ENCODE measurements at places on chromosomes 1 and 21. TPM values are rescaled to one million over a fixed set of nuclear protein-coding genes. Genes with fewer than 3 reads are reported as not detected.

GRCh38 chr1:24169286-24169685, 17.8 kb downstream of the IFNLR1 start:
- DNase-seq = no peak

DNA sequence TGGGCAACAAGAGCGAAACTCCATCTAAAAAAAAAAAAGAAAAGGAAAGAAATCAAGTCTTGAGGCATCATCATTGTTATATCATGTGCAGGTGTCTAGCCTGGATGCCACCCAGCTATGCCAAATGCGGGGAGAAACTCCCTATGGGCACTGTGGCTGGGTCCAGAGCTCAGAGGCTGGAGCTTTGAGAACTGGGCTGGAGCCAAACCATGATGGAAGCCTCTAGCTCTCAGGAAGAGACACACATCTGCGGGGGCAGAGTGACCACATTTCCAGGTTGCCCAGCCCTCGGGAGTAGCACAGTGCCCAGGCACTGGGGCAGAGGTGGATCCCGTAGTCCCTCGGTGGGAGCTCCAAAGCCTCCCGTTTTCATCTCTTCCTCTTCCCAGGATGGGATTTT, 58.9 kb downstream of the COL18A1 start:
- no peak for DNase-seq

DNA sequence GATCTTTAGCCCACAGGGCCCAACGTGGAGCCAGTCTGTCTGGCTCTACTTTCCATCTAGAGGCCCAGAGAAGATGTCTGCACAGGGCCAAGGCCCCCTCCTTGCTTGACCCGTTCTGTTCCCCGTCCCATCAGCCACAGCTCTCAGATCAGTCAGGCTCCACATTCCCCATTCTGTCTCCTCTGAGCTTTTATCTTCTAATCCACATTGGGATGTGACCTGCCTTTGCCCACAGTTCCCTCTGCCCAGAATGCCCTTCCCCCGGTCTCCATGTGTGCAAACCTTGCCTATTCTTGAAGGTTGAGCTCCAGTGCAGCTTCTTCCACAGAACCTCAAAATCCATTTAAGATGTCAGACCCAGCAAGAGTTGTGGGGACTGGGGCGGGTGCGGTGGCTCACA, 53.3 kb upstream of the WASF2 start:
- no peak for DNase-seq

GRCh38 chr1:60621368-60621851, 461.0 kb upstream of the NFIA start:
- no peak for DNase-seq

- no peak for DNase-seq
These were observed 29.6 kb downstream of the RGL1 start for GRCh38 chr1:183834568-183834967.

- DNase-seq = peak; percentile 89
These were observed 141.7 kb upstream of the HOOK1 start for GRCh38 chr1:59672851-59673572.

GRCh38 chr1:95262913-95263312, 28.9 kb downstream of the RWDD3 start:
- DNase-seq = no peak

- no peak for DNase-seq
These were observed 354.1 kb downstream of the SMYD3 start for GRCh38 chr1:246152986-246153431.

STIL gene
- 26.5 TPM for total RNA-seq

S1PR1 gene
- 2.4 TPM for total RNA-seq

DNA sequence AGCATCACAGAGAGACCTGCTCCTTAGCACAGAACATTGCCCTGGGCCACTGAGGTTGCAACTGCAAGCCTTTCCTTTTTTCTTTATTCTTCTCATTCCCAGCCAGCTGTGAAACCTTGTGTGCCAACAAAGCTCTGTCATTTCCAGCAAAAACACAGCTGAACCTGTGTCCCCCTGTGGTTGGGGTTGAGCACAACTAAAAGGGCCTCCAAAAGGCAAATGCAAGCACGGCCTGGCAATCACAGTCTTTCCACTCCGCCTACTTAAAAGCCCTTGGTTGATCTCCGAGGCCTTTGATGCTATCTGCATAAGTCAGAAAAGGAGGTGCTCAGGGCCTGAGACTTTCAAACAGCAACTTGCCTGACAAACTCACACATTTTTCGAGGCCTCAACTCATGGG, 32.7 kb downstream of the SUSD4 start:
- no peak for DNase-seq

DNA sequence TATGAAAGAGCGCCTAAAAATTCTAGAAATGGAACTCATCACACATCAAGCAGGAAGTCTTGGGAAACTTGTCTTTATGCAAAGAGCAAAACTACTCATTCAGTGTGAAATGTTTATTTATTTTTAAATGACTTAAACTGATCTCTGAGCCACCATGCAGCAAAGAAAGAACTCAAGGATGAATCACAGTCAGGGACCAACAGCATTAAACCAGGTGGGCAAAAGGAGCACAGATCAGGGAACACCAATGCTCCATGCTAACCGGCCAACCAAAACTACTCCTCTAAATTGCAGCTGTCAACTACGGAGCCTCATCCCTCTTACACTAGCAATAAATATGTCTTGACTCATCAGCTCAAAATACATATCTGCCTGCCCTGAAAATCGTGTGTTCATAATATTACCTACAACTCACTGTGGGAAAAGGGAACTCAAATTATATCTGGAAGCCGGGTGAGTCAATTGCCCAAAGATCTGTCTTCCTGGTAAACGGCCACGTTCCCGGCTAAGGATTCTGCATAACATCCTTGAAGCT, 129.2 kb downstream of the PTPN14 start:
- peak; percentile 99 for DNase-seq

FYB2 gene
- not detected for total RNA-seq

PPIH gene
- 47.6 TPM for total RNA-seq

DNA sequence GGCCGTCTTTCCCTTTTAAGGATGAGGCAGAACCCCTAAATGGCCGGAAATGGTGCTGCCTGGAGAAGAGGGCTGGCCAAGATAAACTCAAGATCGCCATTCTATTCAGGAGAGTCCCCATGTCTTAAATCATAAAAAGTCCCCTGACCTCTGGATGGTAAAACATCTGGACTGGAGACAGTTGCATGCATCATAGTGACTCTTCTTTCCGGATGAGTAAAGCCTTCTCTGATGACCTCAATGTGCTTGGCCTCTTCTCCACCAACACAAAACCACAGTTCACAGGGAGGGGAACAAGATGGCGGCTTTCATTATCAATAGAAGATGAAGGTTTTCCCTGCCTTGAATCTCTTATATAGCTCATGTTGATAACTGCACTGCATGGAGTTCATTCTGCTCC, 27.5 kb upstream of the H6PD start:
- peak; percentile 78 for DNase-seq

DNA sequence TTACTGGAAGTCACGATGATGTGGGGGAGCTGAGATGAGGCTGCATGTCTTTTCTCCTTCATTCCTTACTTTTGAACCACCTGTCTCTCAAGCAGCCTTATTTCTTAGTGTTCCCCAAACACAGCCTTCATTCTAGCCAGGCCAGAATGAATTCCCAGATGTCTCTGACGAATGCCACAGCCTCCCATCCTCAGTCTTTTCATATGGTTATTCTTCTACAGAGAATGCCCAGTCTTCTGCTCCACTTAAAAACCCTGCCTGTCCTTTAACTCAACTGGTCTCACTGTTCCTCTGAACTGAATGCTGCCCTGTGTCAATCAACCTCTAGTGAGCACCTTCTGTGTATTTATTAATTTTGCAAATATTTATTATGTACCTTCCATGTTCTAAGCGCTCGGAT, 156.2 kb downstream of the PLA2G4A start:
- DNase-seq = no peak

C1orf53 gene
- 11.1 TPM for total RNA-seq

WASF2 gene
- total RNA-seq = 31.0 TPM

- no peak for DNase-seq
These were observed 167.9 kb downstream of the TNFSF18 start for GRCh38 chr1:172882791-172883386.

WDR64 gene
- total RNA-seq = not detected

GRCh38 chr1:202588503-202589189, 121.6 kb downstream of the SYT2 start:
- DNase-seq = no peak

DNA sequence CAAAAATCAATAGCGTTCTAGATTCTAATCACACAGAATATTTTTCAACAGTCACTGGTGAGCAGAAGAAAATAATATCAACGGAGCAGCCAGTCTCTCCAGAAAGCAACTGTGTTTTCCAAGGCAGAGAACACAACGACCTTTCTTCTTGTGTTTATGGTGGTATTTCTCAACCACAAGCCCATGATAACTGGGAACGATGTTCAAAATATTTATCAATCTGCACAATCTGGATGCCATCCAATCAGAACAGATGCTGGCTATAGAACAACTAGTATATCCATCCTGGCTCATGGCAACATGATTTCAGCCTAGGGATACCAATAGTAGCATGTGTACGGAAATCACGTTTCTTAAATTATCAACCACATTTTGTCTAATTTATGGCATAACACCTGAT, 162.7 kb upstream of the RUNX1 start:
- DNase-seq = peak; percentile 77

ELAPOR1 gene
- total RNA-seq = 0.38 TPM

CD48 gene
- not detected for total RNA-seq

DNA sequence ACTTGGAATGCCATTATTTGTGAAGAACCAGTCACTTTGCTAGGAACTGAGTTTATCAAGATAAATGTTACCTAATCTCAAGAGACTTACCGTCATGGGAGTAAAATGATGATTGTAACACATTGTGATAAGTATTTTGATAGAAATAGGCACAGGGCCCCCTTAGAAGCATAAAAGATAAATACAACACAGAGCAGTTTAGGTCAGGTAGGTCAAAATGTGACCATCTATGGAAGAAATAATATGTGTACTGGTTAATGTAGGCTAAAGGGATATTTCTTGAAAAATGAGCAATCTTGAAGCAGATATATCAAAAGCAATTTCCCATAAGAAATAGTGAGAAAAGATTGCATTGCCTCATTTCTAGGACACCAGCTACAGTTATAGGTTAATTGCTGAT, 1386.8 kb upstream of the ADGRL2 start:
- no peak for DNase-seq

GRCh38 chr1:34946211-34946610, 16.8 kb upstream of the DLGAP3 start:
- no peak for DNase-seq

DNA sequence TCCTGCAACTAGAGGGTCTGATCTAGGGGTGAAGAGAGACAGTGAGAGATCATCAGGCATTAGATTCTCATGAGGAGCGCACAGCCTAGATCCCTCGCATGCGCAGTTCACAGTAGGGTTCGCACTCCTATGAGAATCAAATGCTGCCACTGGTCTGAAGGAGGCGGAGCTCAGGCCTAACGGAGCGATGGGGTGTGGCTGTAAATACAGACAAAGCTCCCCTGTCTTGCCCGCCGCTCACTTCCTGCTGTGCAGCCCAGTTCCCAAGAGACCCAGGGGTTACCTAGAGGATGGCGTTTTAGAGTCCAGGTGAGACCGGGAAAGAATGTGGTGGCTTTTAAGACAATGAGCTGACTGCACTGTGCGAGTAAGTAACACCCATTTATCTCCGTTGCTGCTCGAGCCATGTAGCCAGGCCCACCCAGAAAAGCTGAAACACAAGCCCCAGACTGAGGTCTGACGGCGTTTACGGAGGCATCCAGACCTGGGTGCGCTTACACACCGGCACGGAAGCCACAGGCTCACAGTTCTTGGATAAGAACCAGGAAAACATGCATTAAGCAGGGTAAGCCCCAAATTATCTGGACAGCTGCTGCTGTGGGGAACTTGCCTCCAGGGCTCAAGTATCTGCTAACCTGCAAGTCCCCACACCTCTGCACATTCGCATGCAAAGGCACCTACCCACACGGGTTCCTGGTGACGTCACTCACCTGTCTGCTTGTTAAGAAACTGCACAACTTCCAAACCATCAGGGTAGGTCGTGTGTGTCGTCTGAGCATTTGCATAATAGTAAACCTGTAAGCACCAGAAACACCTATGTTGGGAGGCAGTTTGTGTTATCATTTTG, 12.5 kb downstream of the TCP10L start:
- no peak for DNase-seq

EPHA10 gene
- not detected for total RNA-seq

PTGS2 gene
- total RNA-seq = not detected

SHE gene
- total RNA-seq = not detected

- DNase-seq = no peak
These were observed 1.6 kb downstream of the NFIA start for GRCh38 chr1:61083807-61084440.

DNA sequence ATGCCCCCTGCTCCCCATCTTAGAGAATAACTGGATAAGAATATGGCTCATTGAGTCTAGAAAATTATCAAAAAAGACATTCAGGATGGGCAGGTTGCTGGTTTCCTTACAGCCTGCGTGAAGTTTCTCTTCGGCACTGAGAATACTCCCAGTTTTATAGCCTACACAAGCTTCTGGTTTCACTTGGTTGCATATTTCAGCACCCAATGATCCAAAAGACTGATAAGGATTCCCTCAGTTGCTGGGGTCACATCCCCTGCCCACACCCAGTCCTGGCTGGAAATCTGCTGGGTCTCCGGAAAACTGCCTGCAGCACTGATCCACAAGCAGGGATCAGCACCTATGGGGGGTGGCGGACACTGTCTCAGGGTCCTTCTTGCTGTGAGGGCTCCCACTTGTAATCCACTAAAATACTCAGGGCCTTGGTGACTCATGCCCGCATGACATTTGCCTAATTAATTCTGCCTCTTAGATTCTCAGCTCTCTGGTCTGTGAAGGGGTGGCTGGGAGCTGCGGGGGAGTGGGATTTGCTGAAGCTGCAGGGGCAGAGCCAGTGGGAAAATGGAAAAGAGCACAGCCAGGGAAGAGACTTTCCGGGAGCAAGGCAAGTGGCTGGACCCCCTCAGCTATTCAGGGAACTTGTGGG, 142.5 kb downstream of the ZNF648 start:
- no peak for DNase-seq

DNA sequence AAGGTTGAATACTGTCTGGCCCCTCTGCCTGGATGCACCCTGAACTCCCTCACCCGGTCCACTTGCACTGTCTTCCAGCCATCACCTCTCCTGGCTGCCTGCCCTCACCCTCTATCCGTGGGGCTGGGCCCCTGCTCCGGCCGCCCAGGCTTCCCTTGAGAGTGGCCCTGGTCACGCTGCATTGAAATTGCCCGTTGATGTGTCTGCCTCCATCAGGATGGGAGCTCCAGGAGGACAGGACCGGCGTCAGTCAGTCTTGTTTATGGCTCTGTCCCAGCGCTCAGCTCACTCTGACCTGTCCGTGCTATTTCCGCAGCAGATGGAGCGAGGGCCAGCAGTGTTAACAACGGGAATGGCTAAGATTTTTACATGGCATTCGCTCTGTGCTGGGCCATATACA, 34.9 kb downstream of the FOXO6 start:
- DNase-seq = no peak
